ENCODE measurements at places on chromosomes 4 and X.

DNA sequence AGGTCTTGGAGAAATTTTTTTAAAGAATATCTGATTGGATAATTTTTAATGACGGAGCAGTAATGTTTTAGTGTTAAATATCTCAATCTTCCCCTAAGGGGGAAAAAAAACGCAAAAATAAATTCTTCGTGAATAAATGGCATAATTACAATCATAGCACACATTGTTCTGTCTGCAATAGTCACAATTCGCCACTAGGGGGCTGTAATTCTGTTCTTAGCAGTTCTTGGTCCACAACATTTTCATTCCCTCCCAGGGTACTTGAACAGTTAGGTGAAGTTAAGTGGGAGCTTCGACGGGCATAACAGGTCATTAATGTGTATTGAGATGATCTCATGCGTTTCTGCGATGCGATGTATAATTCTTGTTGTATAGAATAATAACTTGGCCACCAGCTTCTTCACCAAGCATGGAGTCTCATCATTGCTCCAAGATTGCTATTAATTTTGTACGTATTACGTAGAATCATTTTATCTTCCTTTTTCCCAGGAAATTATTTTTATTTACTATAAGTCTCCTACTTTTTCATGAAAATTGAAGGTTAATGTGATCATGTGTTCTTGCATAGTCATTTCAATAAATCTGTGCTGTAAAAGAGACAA is 27.2 kb downstream of the HTR2C start:
- DNase-seq, result no peak

DNA sequence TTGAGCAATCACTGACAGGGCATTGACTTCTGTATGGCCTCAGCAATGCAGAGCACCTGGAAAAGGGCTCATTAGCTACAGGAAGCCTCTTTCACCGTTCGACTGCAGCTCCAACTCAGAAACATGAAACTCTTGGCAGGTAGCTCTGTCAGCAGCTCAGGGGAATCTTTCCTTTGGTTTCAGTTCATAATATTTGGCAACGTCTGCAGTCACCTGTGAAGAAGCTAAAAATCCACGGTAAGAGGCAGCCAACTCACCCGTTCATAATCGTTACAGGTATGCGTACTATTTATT is 354.9 kb downstream of the CAMK2D start:
- DNase-seq, result no peak

GRCh38 chr4:4574792-4575191 is 32.9 kb upstream of the STX18 start:
- no peak for DNase-seq

- no peak for DNase-seq
Observed at GRCh38 chr4:150082241-150082640, 4.0 kb downstream of the DCLK2 start.

DNA sequence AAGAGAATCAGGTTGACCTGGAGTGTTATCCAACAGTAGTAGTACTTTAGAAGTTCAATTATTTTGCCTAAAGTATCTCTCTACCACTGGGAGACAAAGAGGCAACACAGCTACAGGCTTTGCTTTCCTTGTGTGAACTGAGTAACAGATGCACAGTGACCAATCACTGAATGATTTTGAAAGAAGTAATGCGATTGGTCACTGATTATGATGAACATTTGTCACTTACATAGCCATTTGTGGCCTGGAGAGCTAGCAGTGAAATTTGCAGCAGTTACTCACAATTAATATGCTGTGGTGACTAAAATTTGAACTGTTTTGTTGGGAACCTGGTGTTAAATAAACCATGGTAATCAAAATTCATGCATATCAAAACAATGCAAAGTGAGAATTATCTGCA is 508.7 kb upstream of the DIPK2B start:
- no peak for DNase-seq

GRCh38 chr4:16066586-16067128 is 17.2 kb downstream of the PROM1 start:
- DNase-seq, result no peak

DNA sequence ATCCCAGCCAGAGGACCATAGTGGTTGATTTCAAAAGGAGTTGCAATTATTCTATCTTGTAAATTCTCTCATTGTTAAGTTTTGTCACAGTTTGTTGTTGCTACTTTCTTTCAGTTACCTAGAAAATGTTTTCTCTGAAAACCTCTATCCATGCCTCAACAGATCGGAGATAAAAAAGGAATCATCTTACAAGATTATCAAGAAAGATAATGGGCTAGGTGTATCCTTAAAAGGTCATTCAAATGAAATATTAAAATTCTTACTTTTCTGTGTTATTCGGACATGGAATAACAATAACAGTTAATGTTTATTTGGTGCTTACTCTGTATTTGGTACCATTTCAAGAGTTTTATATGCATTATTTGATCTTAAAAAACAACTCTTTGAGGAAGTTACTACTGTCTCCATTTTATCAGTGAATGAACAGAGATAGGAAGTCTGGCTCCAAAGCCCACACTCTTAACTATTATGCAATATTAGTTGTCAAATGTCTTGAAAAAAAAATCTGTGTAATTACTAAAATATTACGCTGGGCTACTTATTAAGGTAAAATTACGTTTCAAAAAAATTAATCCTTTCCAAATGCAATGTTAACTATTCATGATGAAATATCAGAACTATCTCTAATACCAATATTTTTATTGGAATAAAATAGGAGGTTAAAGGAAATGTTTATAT is 97.5 kb downstream of the SNCA start:
- no peak for DNase-seq

DNA sequence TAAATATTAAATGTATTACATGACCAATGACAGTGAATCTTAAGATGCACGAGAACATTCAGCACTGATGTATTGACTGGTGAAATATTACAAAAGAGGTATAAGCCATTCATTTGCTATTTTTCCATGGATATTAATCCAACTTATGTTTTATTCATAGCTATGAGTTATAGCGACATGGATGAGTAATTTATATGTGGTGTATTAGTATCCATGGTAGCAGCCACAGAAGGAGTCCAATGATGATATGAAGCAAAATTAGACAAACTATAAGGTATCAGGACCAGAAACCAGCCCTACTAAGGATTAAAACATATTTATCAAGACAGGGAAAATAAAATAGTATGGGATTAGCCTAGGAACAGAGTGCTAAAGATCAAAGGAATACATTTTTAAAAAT is 50.7 kb downstream of the THAP9 start:
- no peak for DNase-seq

GRCh38 chrX:142671036-142671435 is 354.7 kb upstream of the SPANXN4 start:
- DNase-seq, result no peak

GRCh38 chr4:38503689-38504395 is 160.2 kb upstream of the KLF3 start:
- no peak for DNase-seq

- no peak for DNase-seq
Observed at GRCh38 chr4:33802578-33802977, 2441.7 kb downstream of the ARAP2 start.

GRCh38 chrX:69195192-69195591 is 29.9 kb upstream of the PJA1 start:
- DNase-seq, result no peak

- DNase-seq, result no peak
Observed at GRCh38 chr4:106502106-106502699, 133.6 kb upstream of the GIMD1 start.

DNA sequence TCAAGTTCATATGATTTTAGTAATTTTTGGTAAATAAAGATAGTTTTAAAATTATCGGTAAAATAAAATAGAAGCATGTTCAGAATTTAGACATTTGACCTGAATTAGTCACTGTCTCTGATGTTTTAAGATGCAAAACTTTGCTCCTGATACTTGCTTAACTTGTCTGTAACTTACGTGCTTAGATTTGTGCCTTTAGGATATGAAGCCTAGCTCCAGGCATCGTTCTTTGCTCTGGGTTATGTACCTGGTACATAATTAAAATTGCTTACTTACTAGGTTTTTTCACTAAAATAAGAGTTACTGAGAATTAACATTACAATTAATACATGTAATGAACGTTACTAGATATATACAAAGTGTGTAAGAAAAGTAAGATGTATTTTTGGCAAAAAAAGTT is 24.9 kb upstream of the AADAT start:
- DNase-seq, result no peak

Data from D721Med (cell line).